ENCODE measurements at places on chromosomes 3 and 15.

DNA sequence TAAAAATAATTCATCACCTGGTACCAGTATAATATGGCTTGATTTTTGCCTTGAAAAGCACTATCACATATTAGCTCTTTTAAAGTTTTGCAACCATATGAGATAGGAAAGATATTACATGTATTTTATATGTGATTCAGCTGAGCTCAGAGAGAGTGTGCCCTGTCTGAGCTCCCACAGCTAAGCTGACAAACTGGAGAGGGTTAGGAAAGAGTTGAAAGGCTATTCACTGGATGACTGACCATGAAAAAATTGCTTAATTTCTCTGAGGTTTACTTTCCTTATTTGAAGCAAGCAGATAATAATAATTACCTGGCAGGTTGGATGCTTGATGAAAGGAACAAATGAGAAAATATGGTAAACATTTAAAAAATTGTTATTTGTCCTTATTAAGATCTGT, 97.4 kb upstream of the CCDC80 start:
- DNase-seq: no peak

- no peak for DNase-seq
These were observed 37.4 kb downstream of the KLHL25 start for GRCh38 chr15:85757073-85757938.

DNA sequence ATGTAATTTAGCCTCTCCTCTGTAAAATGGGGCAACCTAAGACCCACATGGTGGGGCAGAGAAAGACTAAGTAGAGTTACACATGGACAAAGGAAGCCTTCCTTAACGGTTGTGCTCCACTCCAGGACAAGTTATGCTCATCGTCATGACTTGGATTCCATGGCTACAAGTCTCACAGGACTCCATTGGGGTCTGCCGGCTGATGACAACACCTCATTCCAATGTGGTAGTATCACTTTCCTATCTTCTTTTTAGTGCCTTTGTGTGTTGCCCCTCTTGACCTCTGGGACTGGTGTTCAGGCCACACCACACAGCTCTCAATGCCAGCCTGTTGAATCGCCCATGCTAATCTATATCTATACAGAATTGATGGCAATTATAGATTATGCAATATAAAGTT, 181.3 kb upstream of the WNT5A start:
- DNase-seq: no peak

GRCh38 chr3:31836131-31837075, 144.7 kb downstream of the OSBPL10 start:
- no peak for DNase-seq

GRCh38 chr3:169477790-169478189, 185.7 kb downstream of the MECOM start:
- no peak for DNase-seq

GRCh38 chr3:116285781-116286421, 159.4 kb downstream of the LSAMP start:
- DNase-seq: no peak

- DNase-seq: peak; percentile 32
These were observed 218.6 kb downstream of the THSD4 start for GRCh38 chr15:71333839-71334238.

DNA sequence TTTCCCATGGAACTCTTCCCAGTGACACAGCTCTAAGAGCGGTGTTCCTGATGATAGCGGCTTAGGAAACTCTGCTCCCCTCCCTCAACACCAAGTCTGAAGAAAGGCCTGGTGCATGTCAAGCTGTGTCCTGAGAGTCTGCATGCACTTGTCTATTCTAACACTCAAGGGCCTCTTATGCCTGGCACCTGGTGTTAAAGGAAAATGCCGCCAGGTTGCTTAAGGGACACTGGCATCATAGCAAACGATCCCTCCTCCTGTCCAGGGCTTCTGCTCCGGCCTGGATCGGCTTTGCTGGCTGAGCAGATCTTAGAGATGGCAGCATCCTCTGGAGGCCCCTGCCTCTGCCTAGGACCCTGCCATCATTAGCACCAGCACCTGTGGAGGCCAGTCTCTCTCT, 121.7 kb downstream of the MEGF11 start:
- no peak for DNase-seq

DNA sequence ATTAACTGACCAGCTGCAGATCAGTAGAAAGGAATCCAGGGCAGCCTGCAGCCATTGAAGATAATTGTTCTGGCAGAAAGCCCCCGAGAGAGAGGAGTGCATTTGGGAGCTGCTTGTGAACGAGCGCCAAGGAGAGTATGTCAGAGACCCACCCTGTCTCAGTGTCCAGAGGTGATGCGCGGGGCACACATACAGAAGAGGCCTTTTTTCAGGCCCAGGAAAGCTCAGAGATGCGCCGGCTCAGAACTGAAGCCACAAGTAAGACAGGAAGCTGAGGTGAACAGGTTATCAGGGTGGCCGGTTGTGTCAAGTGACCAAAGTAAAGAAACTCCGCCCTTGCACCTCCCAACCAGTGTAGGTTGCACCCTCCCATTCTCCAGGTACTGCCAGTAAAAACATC, 59.8 kb upstream of the HEG1 start:
- no peak for DNase-seq

DNA sequence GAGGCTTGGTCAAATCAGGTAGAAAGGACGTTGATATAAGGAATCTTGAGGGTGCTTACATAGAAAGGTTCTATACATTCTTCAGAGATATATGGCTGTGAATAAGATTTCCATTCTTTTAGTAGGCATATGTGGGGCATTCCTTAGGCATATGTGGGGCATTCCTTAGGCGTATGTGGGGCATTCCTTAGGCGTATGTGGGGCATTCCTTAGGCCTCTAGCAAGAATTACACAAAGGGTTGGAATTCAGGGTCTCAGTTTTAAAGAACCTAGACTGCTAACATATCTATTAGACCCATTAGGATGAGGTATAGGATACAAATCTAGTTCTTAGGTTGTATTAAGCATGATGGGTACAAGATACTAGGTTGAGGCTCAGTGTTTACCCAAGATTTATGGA, 607.8 kb downstream of the SI start:
- no peak for DNase-seq

DNA sequence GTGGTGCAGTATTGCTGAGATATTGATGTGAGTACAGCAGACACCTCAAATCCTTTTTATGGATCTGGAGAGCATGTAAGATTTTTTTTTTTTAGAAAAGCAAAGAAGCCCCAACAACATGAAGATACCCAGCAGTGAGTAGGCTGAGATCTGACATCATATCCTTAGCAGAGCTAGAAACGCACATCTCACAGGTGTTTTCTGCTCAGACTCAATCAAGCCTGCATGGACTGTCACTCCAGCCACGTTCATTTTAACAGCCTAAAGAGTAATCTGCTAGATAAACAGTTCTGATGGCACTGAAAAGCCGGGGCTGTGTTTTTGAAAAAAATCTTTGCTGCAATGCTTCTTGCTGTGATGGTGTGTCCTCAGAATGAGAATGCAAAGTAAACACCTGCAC, 544.2 kb downstream of the FGF12 start:
- DNase-seq: no peak

DNA sequence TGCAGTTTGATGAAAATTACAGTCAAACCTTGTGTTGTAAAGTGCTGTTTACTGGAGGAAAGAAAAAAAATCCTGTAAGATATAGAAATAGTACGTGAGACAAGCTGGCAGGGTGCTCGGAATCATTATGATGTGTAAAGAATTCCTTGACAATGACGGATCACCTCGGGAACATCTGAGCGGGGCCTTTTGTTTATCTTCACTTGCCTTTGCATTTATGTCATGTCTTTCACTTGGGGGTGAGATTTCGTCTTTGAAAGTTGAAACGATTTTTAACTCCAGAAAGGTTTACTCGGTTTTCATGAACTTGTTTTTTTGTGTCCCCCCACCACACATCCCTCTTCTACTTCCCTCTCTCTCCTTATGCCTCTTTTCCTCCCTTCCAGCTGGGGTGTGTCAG, 128.3 kb upstream of the VEPH1 start:
- no peak for DNase-seq

DNA sequence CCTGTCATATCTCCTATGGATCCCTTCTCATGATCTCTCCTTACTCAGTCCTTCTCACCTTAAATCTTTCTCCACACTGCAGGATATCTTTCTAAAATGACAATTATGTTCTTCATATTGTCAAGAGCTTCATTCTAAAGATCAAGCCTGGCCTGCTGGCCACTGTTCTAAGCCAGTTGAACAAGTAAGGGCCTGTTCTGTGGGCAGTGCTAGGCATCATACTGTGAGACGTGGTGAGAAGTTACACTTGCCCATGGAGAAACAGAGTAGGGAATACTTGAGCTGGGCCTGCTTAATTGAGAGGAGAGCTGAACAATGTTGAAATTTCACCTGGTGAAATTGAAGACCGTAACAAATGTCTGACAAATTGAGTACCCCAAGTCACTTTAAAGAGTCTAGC, 184.1 kb upstream of the RASGRP1 start:
- no peak for DNase-seq

DNA sequence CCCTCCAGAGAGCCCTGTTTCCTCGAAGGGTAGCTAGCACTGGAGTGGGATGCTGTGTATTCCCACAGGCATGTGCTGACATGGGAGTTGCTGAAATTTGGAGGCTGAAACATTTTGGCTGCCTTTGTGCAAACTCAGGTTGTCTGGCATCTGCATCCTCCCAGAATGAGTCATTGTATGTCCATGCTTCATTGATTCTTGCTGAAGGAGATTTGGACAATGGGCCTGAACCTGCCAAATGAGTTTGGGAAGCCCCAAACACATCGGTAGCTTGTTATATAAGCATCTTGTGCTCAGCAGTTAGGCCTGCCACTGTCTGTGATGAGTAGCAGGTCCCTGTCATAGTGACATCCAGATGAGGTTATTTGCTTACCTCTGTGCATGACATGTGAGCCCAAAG, 160.0 kb downstream of the IL5RA start:
- DNase-seq: no peak

- DNase-seq: no peak
These were observed 5.2 kb downstream of the HEG1 start for GRCh38 chr3:125050488-125051090.

GRCh38 chr15:43518197-43518761, 871 bp downstream of the MAP1A start:
- DNase-seq: no peak

GRCh38 chr3:49831341-49831740, 17.6 kb upstream of the UBA7 start:
- DNase-seq: no peak

DNA sequence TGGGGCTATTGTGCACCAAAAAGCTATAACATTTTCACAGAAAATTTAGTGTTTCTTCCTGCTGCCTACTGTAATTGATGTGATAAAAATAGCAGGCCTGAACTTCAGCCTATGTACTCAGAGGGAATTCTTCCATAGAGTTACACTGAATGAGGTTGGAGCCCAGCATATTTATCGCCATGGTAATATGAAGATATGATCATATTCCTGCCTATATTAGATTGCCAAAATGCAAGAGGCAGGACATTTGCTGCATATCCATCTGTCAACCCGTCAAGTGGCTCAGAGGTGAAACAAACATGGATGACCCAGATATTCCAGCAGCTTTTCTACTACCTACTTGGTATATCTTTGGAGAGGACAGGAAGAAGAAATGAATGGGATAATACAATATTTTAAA, 1150.6 kb downstream of the TBL1XR1 start:
- DNase-seq: no peak

- DNase-seq: no peak
These were observed at the start of gene PROK2 for GRCh38 chr3:71784914-71785531. PROK2 (minus strand) TSS chr3:71785148; CDS start chr3:71785052, 96 bp downstream.

DNA sequence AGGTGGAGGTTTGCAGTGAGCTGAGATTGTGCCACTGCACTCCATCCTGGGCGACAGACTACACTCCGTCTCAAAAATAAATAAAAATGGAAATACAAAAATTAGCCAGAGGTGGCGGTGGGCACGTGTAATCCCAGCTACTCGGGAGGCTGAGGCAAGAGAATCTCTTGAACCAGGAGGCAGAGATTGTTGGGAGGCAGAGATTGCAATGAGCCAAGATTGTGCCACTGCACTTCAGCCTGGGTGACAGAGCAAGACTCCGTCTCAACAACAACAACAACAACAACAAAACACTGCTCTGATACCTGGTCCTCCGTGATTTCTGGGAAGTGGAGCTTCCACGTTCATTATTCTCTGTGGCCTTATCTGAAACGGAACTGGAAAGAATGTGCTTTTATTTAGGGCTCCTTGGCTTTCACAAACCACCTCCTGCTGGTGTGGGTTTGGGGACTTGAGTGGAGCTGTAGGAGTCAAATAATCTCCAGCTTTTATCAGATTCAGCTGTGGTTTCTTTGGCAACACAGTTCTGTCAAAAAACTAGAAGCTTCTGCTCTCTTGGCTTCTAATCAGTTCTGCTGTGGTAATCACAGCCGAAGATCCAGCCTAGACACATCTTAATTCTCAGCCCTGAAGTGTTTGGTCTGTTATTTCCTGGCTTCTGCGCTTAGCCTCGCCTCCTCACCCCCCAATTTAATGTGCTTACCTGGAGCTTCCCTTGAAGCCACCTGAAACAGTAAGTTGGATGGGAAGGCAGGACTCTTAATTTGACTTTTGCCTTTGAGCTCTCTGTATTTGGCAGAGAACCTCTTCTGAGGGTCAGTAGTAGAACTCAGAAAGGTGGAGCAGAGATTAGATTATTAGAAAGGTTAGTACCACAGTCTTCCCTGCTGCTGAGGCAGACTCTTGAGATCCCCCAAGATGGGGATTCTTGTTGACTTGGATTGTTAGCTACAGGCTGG, 21.4 kb downstream of the IRAK2 start:
- DNase-seq: no peak

GRCh38 chr3:54433846-54434245, 311.5 kb downstream of the CACNA2D3 start:
- DNase-seq: no peak

GRCh38 chr15:28967066-28967465, 81.3 kb downstream of the APBA2 start:
- no peak for DNase-seq

GRCh38 chr3:53114011-53114400, 16.2 kb downstream of the RFT1 start:
- DNase-seq: peak; percentile 70

DNA sequence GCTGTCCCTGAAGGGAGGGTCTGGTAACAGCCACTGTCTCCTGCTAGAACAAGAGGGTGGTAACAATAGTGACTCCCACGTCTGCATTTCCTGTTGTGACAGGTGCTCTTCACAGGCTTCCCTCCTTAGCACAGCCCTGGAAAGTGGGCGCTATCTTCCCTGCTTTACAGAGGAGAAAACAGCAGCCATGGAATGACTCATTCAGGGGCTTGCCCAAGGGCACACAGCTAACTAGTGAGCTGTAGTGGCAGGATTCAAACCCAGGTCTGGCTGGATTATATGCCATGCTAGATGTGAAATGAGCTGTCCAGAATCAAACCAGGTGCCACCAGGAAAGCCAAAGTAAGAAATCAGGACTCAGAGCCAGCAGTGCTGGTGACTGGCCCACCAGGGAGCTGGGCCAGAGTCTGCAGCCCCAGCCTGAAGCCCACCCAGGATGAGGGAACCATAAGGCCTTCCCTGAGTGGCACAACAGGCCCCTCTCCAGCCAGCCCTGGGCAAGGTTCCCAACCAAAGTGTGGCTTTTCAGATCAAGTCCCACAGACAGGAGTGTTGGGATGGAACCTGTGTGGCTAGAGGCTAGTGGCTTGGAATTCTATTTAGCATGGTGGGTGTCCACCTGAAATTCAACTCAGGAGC, 102.4 kb downstream of the ETFA start:
- DNase-seq: no peak

GRCh38 chr3:59605318-59605717, 555.5 kb upstream of the CFAP20DC start:
- no peak for DNase-seq

- DNase-seq: peak; percentile 93
These were observed 8.4 kb downstream of the ITGB5 start for GRCh38 chr3:124878561-124879336.

- no peak for DNase-seq
These were observed 27.6 kb downstream of the SPTBN5 start for GRCh38 chr15:41866263-41866703.

Measured in HFF-Myc (cell line).